ENCODE measurements at places on chromosomes 2 and 18.

DNA sequence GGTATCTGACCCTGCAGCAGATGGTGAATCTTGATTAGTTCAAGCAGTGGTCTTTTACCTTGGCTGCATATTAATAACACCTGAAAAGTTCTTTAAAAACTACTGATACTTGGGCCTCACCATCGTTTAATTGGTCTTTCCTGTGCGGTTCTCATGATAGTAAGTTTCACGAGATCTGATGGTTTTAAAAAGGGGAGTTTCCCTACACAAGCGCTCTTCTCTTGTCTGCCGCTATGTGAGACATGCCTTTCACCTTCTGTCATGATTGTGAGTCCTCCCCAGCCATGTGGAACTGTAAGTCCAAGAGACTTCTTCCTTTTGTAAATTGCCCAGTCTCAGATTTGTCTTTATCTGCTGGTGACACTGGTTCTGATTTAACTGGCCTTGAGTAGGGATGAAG lies 102.3 kb downstream of the LYPD1 start:
- no peak for DNase-seq

- DNase-seq, result peak; percentile 68
Observed at GRCh38 chr2:191917967-191918651, 71.2 kb upstream of the CAVIN2 start.

GRCh38 chr2:101125374-101125773 lies 25.8 kb downstream of the TBC1D8 start:
- no peak for DNase-seq

DNA sequence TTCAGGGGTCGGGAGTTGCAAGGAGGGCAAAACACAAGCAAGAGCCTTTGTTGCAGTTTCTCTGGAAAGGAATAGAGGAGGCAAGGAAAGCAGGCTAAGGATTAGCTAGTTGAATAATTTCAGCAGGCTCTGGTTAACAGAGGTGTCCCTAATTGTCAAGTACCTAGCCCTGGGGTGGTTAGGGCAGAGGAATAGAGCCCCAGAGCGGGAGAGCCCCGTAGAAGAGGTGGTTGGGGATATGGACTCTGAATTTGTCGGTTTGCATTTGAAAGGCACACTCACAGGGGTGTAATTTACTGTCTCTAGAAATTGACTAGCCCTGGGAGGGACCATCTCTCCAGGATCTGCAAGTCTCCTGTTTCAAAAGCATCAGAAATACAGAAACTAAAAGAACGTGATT lies 1030.2 kb downstream of the TMEM182 start:
- no peak for DNase-seq

DNA sequence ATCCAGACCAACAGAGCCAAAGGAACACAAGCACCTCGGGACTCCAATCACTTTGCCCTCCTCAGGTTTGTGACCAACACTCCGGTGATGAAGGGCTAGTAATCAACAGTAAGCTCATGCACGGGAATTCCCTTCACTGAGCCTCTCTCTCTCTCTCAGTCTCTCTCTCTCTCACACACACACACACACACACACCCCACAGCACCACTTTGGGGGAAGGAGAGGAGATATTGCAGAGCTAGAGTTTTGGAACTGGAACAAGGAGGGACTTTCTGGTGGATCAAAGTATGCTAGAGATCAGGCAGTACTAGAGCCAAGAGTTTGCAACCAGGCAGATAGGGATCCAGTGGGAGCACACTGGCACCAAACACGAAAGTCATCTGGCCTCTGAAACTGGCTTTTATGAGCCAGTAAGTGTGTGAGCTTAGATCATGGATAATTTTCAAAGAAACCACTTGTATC lies 98.7 kb downstream of the ANKRD44 start:
- DNase-seq, result no peak

- no peak for DNase-seq
Observed at GRCh38 chr2:68997401-68997800, 15.6 kb upstream of the ANTXR1 start.

GRCh38 chr18:79523736-79524180 lies 128.0 kb downstream of the NFATC1 start:
- DNase-seq, result no peak

DNA sequence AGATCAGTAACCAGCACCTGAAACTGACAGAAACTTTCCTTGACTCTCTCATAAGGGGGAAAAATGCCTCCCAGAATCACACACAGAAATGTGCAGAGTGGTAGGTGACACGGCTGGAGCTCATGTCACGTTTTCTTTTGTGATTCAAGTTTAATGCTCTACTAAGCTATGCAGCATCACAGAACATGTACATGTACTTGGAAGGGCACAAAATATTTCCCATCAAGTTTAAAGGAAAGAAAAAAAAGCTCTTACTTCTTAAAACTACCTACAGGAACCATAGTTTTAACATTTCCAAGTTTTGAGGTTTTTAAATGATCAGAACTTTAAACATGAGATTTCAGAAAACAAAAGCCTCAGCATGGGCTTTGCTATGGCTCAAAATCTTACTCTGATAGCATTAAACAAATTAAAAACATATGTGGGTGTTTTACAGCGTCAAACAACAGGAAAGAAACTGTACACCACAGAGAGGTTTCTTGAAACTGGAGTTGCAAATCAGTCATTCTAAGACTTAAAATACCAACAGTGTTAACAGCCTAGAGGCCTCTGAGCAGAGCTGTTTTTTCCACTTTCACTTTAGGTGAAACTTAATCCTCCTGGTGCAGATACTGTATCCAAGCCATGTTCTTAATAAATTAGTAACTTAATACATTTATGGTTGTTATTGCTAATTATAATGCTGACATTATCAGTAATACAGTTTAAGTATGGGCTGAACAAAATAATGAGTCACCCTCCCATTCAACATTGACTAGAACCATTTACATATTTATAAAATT lies 30.1 kb downstream of the MBP start:
- no peak for DNase-seq

DNA sequence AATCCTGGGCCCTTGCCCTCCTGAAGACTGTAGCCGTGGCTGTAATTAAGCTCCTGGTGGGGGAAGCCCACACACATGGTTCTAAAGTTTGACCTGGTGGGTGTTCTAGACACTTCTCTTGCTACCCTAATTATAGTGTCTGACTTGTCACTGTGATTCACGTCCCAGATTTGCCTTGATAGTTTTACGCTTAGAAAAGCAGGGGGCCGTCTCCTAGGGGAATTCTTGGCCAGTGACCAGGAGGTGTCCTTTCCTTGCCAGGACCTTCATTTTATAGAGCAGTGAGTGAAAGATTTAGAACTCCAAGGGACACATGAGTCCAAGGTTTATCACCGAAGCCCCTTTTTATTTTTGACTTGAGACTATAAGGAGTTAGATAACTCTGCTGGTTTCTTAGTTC lies 9.0 kb downstream of the TMEM214 start:
- no peak for DNase-seq

GRCh38 chr2:38192976-38193375 lies 117.0 kb upstream of the CYP1B1 start:
- DNase-seq, result no peak

GRCh38 chr2:61677942-61678341 lies 139.8 kb upstream of the XPO1 start:
- no peak for DNase-seq

- no peak for DNase-seq
Observed at GRCh38 chr18:36124841-36125240, 4.3 kb downstream of the SLC39A6 start.

GRCh38 chr2:39851651-39852110 lies 72.6 kb upstream of the THUMPD2 start:
- DNase-seq, result peak; percentile 15

- DNase-seq, result peak; percentile 83
Observed at GRCh38 chr2:216700088-216700567, 4.8 kb upstream of the IGFBP5 start.

DNA sequence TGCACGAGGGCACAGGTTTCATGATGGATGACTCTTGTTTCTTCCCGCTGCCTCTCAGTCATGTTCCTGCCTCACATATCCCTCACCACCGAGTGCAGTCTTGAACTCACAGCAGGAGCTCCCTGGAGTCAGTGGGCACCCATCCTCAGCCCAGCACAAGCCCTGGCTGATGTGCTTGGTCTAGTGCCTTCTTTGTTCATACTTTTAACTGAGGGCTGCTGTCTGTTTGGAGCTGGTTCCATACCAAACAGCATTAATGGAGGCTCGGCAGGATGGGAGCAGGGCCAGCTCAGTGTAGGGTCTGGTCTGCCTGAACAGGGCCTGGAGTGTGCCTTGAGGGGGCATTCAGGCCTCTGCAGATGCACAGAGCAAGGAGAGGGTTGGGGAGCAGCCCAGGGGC lies 54.5 kb upstream of the GLI2 start:
- DNase-seq, result no peak

GRCh38 chr2:84493514-84493913 lies 22.8 kb upstream of the DNAH6 start:
- DNase-seq, result no peak

DNA sequence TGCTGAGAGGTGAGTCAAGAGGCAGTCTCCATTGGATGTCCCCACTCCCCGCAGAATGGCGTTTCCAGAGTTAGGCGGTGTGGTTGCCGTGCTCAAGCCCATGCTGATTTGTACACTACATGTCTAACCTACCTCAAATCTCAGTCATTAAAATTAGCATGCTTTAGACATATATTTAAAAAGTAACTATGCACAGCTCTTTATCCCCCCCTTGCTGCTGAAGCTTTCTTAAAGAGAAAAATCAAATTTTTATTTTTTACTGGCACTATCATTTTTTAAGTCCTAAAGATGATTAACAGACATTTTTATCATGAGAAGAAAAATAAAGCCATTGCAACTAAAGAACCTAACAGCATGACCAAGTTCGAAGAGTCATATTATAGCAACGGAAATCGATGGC lies 42.9 kb downstream of the BOLA3 start:
- no peak for DNase-seq

DNA sequence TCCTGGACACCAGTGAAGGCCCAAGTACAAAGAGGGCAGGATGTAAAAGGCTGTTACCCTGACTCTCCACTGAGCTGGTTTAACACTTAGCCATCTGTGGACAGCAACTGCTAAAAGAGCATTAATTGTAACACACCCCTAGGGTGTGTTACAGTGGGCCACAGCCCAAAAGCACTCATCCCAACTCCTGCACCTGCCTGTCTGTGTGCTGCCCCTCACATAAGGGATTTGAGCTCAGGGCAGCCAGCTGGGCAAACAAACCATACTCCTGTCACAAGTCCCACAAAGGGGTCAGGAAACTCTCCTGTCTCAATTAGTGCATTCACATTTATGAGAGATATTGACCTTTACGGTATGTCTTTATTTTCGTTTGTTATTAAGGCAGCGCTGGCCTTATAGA lies 833.1 kb upstream of the NXPH2 start:
- DNase-seq, result no peak

- DNase-seq, result peak; percentile 66
Observed at GRCh38 chr2:186347472-186347871, 138.6 kb upstream of the ZC3H15 start.

DNA sequence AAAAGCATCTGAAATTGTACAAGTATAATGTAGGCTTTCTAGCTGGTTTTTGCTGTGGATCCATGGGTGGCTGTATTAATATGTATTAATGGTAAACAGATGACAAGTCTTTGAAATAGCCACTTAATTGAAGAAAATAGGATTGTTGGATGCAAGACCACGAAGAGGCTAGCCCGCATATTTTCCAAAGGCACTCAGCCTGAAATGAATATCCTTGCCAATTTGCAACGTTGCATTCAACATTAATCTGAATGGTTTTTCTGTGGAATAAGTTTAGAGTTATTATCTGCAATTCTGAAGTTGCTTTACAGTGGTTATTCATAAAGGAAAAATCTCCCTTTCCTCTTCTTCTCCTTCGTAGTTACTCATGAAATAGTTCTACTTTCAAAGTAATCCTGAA lies 86.2 kb upstream of the SPATS2L start:
- DNase-seq, result no peak

GRCh38 chr2:238445409-238446190 lies 18.9 kb downstream of the ASB1 start:
- no peak for DNase-seq

- DNase-seq, result no peak
Observed at GRCh38 chr2:191386938-191387536, 141.8 kb downstream of the MYO1B start.

All from SK-N-DZ (cell line).